NCI-H69 (cell line): ENCODE measurements at places on chromosomes 7 and 10.

GRCh38 chr7:16210171-16210570 is 211.2 kb downstream of the CRPPA start:
- no peak for DNase-seq

DNA sequence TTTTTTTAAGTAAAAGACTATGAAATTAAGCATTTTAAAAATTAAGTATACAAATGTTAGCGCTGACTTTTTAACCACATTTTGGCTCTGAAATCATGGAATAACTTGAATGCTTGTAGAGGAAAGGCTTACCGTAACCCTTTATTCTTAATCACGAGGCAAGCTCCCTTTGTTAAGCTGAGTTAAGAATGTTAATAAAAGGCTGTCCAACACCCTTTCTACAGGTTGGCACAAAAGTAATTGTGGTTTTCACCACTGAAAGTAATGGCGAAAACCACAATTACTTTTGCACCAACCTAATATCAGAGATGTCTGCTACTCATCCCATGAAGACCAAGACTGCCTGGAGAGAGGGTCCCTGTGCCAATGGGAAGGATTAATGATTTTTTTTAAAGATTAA is 70.6 kb downstream of the STK17A start:
- DNase-seq = no peak

- no peak for DNase-seq
Measured at GRCh38 chr7:43658718-43659548, 70.4 kb downstream of the COA1 start.

GRCh38 chr7:13998866-13999265 is 9.4 kb upstream of the ETV1 start:
- no peak for DNase-seq

DNA sequence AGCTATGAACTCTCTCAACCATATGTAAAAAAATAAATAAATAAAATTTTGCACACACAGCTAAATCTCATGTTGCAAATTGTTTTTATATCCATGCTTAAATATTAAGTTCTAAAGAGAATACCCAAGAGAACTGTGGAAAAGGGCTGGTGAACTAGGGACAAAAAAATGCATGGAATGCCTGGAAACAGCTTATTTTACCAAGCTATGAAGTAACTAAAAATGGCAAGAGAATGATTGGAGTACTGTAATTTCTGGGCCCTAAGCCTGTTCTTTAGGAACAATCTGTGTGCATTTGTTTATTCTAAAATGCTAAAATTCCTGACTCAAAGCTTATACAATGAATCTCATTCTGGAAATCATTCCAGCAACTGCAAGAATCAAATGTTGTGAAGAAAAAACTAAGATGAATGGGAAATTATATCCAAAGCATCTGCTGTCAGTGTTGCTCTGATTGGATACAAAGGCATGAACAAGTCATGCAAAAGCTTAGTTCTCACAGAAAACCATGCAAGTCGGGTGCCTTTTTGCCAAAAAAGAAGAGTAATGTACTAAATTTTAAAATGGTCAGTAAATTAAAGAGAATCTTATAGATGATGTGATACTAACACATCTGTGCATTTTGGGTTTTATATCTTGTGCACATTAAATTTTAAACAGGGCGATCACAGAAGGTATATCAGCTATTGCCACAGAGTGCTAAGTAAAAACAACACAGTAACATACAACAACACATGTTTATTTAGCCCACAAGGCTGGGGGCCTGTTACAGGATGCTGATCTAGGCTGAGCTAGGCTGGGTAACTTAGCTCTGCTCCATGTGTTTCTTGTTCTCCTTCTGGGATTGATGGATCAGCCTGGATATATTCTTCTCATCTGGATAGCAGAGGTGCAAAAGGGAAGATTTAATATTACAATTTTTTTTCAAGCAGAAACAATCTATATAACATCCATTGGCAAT is 453.5 kb upstream of the SEMA3A start:
- no peak for DNase-seq

- peak; percentile 86 for DNase-seq
Measured at GRCh38 chr7:111089822-111090426, 1.0 kb upstream of the LRRN3 start.

- no peak for DNase-seq
Measured at GRCh38 chr7:34245246-34245645, 339.9 kb downstream of the BMPER start.

DNA sequence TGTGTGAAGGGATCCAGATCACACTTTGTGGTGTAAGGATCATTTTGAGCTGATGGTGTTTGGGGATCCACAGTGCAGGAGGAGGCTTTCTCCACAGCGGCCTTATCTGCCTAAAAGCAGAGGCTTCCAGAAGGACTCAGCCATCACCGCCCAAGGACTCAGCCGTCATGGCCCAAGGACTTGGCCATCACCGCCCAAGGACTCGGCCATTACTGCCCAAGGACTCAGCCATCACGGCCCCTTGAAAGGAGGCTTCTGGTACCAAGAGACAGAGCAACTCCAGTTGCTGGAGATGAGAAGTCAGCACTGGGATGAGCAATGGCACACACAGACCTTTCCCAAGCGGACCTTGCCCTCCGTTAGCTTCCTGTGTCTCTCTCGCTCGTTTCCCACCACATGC is 6.0 kb upstream of the CFAP46 start:
- DNase-seq = no peak

DNA sequence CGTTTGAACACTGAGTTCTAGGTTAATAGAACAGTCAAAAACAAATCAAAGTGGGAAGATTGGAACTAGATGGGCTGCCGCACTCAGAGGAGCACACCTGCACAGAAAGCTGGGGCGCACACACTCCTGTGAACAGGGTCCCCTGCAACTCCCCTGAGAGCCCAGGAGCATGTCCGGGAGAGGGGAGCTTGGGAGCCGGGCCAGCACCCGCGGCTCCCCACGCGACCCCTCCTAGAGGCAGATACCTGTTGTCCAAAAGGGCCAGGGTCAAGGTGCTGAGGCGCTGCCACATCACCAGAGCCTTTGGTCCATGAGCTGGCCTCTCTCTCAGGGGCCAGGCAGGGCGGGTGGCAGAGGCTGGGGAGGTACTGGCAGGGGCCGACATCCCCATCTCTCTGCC is 5.6 kb downstream of the NKX6-2 start:
- no peak for DNase-seq
